ENCODE measurements at places on chromosomes 3 and 15.
A peak's percentile ranks its signal among the peaks of the same experiment; 100 is the strongest.

- DNase-seq = no peak
These were observed 38.5 kb downstream of the PYDC2 start for GRCh38 chr3:191499307-191500080.

DNA sequence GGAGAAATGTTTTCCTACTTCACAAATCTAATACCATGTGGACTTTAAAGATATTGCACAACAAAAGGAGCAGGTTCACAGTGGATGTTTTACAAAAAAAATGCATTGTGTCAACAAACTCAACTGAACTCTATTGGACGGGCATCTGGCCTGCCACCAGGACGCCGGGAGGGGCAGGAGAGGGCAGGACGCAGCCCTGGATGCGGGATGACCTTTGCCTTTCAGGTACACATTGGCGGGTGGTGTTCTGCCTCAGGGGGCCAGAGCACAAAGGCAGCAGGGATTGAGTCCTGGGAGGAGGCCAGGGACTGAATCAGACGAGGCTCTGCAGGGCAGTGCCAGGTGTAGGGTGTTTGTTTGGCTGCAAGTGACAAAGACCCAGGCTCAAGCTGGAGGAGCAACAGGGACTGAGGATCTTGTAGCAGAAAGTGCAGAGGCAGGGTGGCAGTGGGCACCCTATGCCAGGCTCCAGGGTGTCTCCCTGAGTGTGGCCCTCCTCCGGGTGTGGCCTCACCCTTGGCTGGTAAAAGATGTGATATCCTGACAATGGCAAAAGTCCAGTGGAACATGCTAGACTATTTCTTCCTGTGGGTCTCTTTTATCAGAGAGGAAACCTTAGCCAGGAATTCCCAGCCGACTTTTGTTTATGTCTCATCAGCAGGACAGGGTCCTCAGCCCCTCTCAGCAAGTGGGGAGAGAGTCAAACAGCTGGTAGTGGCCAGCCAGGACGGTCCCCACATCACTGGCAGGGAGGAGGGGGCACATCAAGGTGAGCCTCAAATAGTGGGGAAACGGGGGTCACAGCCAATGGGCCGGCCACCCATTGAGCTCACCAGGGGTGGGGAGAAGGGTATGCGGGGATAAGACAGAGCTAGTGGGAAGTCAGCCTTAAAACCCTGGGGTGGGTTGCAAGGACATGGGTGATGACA, 29.7 kb upstream of the KLF13 start:
- no peak for DNase-seq

DNA sequence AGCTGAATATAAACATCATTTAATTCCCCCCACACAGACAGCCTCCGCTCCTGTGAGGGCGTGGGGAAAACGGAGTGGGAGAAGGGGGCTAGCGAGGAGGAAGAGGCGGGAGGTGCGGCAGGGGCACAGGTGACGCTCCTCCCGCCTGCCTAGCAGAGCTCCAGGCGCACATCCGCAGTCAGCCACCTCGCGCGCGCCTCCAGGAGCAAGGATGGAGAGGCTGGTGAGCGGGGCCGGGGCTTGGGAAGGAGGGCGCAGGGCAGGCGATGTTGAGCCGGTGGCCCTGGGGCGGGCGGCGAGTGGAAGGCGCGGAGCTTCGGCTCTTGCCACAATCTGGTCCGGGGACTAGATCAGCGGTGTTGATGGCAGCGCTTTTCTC, at the start of gene CD200:
Gene CD200, plus strand, starts transcription at position 155 of the 379 bp plus-strand sequence. Its CDS starts 57 bp downstream, at position 212.
- peak; percentile 33 for DNase-seq

- DNase-seq = no peak
These were observed 421.6 kb downstream of the EPHB1 start for GRCh38 chr3:135216659-135217058.

DNA sequence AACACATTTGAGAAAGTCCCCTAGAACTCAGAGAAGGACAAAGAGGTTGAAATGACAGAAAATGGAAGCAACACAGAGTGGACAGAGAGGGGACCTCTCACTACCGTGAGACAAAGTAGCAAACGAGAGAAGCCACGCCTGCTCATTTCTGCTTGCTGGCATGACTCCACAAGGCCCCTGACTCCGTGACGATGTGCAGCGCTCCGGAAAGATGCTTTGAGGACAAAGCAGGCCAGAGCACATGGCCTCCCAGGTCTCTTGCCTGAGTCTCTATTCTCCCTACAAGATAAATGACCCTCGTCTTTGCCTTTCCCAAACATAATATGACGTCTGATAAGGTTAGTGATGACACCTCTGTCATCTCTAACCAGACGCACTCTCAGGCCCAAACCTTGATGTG, 63.8 kb upstream of the CTSH start:
- no peak for DNase-seq

GRCh38 chr3:125172346-125172745, 40.2 kb downstream of the SLC12A8 start:
- DNase-seq = no peak

- DNase-seq = no peak
These were observed 27.7 kb upstream of the MFSD1 start for GRCh38 chr3:158773845-158774830.

DNA sequence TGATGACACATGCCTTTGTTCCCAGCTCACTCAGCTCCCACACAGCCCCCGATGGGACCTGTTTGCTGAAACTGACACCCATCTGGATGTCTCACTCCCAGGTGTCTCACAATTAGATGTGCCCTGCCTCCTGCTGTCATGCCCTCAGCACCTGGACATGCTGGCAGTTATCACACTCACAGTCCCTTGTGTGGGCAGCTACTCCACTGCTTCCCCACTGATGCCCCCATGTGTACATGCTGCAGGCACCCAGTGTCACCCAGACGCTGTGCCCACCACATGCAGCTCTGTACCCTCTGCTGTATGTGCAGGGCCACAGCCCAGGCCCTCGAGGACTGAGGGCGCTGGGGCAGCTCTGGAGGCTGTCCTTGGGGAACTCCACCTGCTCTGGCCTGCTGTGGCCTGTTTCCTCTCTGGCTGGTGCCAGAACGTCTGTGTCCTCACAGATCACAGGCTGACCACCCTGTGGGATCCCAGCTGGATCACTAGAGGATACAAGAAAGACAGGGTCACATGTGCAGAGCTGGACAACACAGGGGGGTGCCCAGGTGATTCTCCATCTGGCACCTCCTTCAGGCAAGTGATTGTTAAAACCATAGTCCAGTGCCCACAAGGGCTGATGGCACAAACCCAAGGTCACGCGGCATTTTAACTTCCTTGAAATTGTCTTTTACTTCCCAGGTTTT, 14.0 kb downstream of the C3orf22 start:
- no peak for DNase-seq

- no peak for DNase-seq
These were observed 54.8 kb downstream of the SLC7A14 start for GRCh38 chr3:170531054-170531453.
